ENCODE measurements at places on chromosomes 2 and 18.

- no peak for DNase-seq
These were observed 393.8 kb upstream of the HNMT start for GRCh38 chr2:137570484-137570883.

DNA sequence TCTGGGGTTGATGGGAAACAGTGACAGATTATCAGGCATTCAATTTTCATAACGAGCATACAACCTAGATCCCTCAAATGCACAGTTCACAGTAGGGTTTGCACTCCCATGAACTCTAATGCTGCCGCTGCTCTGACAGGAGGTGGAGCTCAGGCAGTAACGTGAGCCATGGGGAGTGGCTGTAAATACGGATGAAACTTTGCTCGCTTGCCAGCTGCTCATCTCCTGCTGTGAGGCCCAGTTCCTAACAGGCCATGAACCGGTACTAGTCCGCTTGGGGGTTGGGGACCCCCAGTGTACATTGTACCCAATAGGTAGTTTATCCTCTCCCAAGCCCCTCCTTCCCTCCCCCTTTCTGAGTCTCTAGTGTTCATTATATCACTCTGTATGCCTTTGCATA lies 94.6 kb downstream of the PTH2R start:
- DNase-seq: no peak

- no peak for DNase-seq
These were observed 517.1 kb upstream of the RAB6C start for GRCh38 chr2:129462349-129462748.

- no peak for DNase-seq
These were observed 2.0 kb downstream of the LYPD6 start for GRCh38 chr2:149332364-149332763.

DNA sequence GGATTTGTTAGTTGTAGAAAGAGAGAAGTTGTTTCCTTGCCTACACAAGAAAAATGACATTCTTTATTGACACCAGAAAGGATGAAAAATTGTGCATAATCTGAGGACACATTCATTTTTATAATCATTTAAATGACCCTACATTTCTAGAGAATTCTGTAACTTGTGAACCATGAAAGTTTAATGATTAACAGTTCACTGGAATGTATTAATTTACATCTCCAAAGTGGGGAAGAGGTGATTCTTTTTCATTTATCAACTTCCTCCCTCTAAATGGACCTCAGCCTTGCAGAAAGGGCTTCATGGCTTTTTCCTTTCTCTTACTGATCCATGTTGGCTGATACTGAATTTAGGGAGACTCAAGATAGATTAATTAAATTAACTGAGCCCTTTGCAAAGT lies 565.2 kb upstream of the LINC00305 start:
- no peak for DNase-seq

Data from D341Med (cell line).